ENCODE measurements at places on chromosomes 12 and 14. TPM values are rescaled to one million over a fixed set of nuclear protein-coding genes. Genes with fewer than 3 reads are reported as not detected.

Gene KITLG
- total RNA-seq, result 9.0 TPM

Gene NPAS3
- 1.1 TPM for total RNA-seq

Gene ARHGDIB
- total RNA-seq, result 56.0 TPM

Gene TBC1D30
- 0.47 TPM for total RNA-seq

Gene FAM186B
- 0.47 TPM for total RNA-seq

Gene PDZRN4
- total RNA-seq, result 0.22 TPM

Gene LTBP2
- total RNA-seq, result 16.0 TPM

Gene POLE2
- total RNA-seq, result 0.40 TPM

Gene TMEM132C
- total RNA-seq, result 1.0 TPM

Gene SOAT2
- 0.12 TPM for total RNA-seq

Gene MYF5
- not detected for total RNA-seq

Gene RNFT2
- total RNA-seq, result 0.45 TPM

Gene B4GALNT3
- 49.6 TPM for total RNA-seq

Gene SLC5A8
- not detected for total RNA-seq

Gene SCN8A
- total RNA-seq, result 0.22 TPM

Gene ARHGEF25
- total RNA-seq, result 11.9 TPM

Gene HELB
- total RNA-seq, result 0.99 TPM

Gene MYH7
- 12,717 TPM for total RNA-seq

Gene RGS6
- 26.0 TPM for total RNA-seq

Gene SRRM4
- total RNA-seq, result 0.42 TPM

Gene SYT1
- 0.17 TPM for total RNA-seq

Gene BCAT1
- total RNA-seq, result 4.1 TPM

Gene PLEKHG7
- total RNA-seq, result not detected

Gene ABCC9
- total RNA-seq, result 83.1 TPM

Gene BRMS1L
- 13.0 TPM for total RNA-seq

Gene CBLN3
- 2.3 TPM for total RNA-seq

Gene STYK1
- not detected for total RNA-seq

Gene GPRC5D
- not detected for total RNA-seq

Gene CPM
- total RNA-seq, result 6.6 TPM

Gene RSRC2
- total RNA-seq, result 36.7 TPM

Gene SERPINA10
- total RNA-seq, result not detected

Gene COX8C
- total RNA-seq, result 0.55 TPM

Gene C12orf43
- 8.7 TPM for total RNA-seq

Gene APOF
- not detected for total RNA-seq

Gene PLEK2
- not detected for total RNA-seq

Gene FAM181A
- total RNA-seq, result not detected

Gene KRT83
- total RNA-seq, result not detected

Gene HOXC10
- total RNA-seq, result not detected

Gene CISTR
- 2.4 TPM for total RNA-seq

Gene OR10G2
- total RNA-seq, result not detected
